ENCODE measurements at places on chromosomes 2 and 18. TPM values are rescaled to one million over a fixed set of nuclear protein-coding genes. Genes with fewer than 3 reads are reported as not detected.

The CIB4 gene
- total RNA-seq, result not detected

The ZNF804A gene
- total RNA-seq, result not detected

The TMEM169 gene
- total RNA-seq, result 0.13 TPM

The TCF23 gene
- total RNA-seq, result not detected

The NAT8 gene
- not detected for total RNA-seq

The FBXO15 gene
- total RNA-seq, result 0.13 TPM

The ZBTB7C gene
- total RNA-seq, result under 0.01 TPM

- DNase-seq, result no peak
Observed at GRCh38 chr2:223576873-223577272, 25.3 kb downstream of the SCG2 start.

GRCh38 chr2:214529514-214529913 is 118.7 kb downstream of the VWC2L start:
- no peak for DNase-seq

DNA sequence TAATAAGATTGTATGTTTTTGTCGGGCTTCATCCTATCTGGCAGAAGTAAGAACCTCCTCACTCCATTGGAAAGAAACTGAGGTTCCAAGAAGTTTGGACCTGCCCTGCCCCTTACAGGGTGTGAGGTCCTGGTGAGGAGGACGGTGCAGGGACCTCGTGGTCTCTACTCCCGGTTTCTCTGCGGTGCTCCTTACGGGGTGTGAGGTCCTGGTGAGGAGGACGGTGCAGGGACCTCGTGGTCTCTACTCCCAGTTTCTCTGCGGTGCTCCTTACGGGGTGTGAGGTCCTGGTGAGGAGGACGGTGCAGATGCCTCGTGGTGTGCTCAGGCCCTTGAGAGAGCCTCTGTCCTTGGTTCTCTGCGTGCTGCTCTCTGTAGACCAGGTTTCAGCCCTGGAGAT is 5.2 kb downstream of the CTDP1 start:
- peak; percentile 17 for DNase-seq

- DNase-seq, result no peak
Observed at GRCh38 chr2:48048476-48049171, 142.3 kb upstream of the FBXO11 start.

DNA sequence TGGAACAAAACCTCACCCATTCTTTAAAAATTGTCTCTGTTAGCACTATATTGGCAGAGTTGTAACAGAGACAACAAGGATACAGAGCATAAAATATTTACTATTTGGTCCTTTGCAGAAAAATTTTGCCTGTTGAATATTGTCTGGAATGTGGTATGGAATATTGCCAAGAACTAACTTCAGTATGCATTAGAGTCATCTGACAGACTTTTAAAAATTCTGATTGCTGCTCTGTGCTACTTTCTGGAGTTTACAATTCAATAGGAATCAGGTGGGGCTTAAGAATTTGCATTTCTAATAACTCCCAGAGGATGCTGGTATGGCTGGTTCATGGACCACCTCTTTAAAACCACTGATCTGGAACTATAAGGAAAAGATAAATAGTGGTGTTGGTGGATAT is 32.8 kb upstream of the NYAP2 start:
- no peak for DNase-seq

GRCh38 chr2:24691806-24692205 is 101.4 kb downstream of the PTRHD1 start:
- no peak for DNase-seq

- no peak for DNase-seq
Observed at GRCh38 chr2:149021761-149022160, 16.7 kb upstream of the LYPD6B start.

DNA sequence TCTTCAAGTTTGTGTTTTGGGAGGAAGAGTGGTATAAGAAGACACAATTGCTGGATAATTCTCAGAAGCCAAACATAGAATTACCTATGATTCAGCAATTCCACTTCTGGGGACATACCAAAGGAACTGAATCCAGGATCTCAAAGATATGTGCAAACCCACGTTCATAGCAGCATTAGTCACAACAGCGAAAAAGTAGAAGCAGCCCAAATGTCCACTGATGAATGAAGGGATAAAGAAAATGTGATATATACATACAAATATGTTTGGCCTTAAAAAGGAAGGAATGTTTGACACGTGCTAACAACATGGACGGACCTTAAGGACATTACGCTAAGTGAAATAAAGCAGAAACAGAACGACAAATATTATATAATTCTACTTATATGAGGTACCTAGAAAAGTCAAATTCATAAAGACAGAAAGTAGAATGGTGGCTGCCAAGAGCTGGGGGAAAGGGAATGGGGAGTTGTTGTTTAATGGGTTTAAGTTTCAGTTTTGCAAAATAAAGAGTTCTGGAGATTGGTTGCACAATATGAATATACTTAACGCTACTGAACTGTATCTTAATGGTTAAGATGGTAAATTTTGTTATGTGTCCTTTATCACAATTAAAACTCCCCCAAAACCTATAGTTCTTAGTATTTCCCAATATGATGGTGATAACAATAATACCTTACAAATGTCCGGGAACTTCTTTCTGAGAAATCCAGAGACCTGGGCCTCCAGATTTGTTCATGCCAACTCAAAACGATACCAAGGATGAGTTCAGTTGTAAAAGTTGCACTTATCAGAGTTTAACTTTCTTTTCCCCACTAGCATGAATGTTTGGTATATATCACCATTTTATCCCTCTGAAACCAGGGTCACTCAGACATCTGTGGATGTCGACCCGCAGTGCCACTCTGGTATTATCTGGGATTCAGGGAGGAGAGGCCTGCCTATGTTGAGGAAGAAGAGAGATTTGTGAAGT is 33.7 kb upstream of the WIPF1 start:
- no peak for DNase-seq

DNA sequence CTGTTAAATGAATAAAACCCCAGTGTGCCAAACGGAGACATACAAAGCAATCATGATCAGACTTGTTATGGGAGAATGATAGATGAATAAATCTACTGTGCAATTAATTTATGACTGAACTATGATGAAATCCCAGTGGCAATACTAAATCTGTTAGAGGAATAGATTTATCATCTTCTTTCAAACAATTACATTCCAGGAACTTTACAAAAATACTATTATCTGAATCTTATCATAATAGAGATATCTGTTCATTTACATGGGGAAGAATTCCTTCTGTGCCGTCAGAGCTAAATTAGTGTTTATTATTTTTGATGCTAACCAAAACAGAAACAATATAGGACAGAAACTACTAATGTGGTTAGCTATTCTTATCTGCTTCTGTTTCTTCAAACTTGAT is 208.5 kb downstream of the CAMKMT start:
- DNase-seq, result no peak

GRCh38 chr2:58042486-58042970 is 4.1 kb upstream of the VRK2 start:
- DNase-seq, result peak; percentile 91

- no peak for DNase-seq
Observed at GRCh38 chr18:23209031-23209430, 73.7 kb downstream of the CABLES1 start.

DNA sequence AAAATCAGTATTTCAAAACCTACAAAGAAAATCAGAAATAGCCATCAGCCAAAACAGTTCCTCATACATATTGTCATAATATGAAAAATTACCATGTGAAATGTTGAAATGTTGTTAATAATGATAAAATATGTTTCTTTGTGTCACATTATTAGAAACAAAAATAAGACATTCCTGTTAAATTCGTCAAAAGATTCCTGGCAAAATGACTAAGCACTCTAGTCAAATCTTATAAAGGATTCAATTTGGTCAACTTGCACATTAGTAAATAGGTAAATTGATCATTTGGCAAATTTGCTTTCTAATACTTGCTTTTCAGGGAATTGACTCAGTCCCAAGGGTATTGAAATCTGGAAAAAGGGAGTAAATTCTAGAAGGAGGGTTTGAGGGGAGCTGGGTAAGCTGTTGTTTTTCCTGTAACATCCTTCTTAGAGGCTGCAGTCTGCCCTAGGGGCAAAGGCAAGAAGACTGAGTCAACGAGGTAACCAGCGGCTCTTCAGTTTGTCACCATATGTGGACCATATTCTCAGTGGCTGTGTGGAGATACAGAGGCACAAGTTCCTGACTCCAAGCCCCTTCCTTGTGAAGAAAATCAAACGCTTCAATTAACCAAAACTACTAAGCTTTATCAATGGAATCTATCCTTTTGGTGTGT is 482.3 kb downstream of the TNS1 start:
- no peak for DNase-seq

DNA sequence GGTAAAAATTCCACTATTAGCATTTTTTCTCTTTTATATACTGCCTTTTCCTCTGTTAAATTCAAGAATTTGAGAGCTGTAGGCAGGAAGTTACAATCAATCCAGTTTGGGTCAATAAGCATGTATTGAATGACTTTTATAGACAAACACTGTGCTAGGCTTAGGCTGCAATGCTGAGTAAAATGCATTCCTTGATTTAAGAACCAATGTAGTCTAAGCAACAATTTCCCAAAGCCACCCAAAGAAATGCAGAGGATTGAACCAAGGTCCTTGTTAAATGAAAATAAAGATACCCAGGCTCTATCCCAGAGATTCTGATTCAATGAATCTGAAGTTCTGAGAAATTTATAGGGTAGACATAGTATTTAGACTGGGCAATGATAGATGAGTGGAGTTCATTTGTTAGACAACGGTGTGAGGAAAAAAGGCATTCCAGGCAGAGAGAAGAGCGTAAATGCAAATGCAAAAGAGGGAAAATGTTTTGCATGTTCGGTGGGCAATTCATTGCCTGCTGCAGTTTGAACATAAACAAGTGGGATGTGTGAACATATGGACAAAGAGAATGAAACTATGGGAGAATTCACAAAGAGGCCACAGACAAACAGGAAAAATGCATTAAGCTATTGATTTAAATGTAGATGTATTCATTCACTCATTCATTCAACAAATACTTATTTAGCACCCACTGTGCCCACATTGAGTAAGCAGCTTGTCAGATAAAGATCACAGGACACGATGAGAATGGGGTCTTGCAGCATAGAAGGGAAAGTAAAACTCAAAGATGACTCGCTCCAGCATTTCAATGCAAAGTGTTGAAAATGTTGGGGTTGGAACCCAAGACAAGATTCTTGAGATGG is 107.1 kb downstream of the EVA1A start:
- no peak for DNase-seq

DNA sequence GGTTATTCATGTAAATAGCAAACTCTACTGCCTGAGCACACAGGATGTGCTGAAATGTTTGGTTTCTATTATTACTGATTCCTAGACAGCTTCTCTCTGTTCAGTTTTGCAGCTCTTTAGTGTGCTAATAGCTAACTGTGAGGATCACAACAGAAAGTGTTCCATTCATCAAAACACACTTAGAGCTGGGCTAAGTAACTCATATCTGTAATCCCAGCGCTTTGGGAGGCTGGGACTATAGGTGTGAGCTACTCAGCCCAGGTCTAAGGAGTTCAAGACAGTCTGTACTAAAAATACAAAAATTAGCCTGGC is 63.2 kb downstream of the MOGAT1 start:
- DNase-seq, result no peak

DNA sequence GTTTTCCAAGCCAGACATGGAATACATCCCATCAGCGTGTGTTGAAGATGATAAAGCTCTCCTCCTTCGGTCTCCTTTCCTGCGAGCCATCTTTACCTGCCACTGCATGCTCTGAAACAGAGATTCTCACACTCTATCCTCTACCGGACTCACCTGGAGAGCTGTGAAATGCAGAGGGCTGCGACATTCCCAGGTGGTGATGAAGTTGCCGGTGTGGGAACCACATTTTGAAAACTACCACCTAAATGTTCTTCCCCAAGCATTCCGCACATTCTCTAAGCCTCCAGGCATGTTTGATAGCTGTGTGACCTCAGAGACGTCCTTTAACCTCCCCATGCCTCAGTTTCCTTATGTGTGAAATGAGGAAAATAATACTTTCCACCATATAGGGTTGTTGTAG is 226.2 kb upstream of the RAB6C start:
- DNase-seq, result no peak

GRCh38 chr18:53421869-53422268 is 802.6 kb downstream of the MBD2 start:
- no peak for DNase-seq

- no peak for DNase-seq
Observed at GRCh38 chr2:188974164-188974563, at the start of gene COL3A1. COL3A1 (plus strand) TSS chr2:188974373; CDS start chr2:188974490, 117 bp downstream.

DNA sequence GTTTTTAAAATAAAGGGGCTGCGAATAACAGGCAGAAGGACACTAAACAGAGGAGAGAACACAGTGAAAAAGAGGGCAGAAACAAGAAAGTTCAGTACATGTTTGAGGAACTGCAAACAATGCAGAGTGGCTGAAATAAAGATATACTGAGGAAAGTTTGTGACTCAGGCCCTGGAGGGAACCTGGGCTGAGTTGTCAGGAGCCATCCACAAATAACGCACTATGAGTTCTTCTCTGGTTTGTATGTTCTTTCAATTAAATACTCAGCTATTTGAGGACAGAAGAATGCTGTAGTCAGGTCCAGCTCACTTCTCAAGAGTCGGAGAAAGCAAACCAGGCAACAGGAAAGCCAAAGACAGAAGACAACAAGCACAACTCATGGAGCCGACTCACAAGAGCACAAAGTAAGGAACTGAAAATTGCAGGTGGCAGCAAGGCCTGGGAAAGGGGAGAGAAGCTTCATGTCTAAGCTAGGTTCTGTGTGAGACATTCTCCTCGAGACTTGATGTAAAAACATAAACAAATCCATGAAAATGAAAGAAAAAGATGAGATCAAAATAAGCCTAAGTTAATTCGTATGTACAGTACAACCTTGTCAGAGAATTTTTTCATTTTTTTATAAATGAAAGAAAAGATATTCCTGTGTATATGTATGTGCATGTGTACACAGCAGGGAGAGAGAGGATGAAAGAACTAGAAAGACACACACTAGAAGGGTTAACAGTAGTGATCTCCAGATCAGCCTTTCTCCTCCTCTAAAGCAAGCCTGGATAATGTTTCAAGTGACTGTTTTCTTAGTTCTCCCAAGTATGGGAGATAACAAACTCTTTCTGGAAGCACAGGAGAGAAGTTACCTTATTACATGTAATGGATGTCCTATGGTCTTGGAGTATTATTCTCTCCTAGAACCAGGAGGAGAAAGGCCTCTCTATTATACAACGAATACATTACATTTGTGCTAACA is 41.5 kb downstream of the CHN1 start:
- no peak for DNase-seq

- no peak for DNase-seq
Observed at GRCh38 chr18:78558948-78559347, 420.7 kb upstream of the SALL3 start.

- no peak for DNase-seq
Observed at GRCh38 chr18:55795101-55795669, 207.2 kb upstream of the TCF4 start.

Measured in dermis microvascular lymphatic vessel endothelial cell (primary cell).